Gastroesophageal sphincter (tissue), 4 donors: ENCODE measurements at places on chromosomes 3 and 15. TPM values are rescaled to one million over a fixed set of nuclear protein-coding genes. Genes with fewer than 3 reads are reported as not detected.
A peak's percentile ranks its signal among the peaks of the same experiment; 100 is the strongest.

CIDEC gene
- not detected for total RNA-seq

MCF2L2 gene
- total RNA-seq, result 4.0 TPM

SLC6A6 gene
- total RNA-seq, result 37.6 TPM

NR1I2 gene
- total RNA-seq, result not detected

TOMM70 gene
- total RNA-seq, result 59.4 TPM

IMPG2 gene
- 0.81 TPM for total RNA-seq

BSN gene
- total RNA-seq, result 0.67 TPM

ZNF717 gene
- 8.6 TPM for total RNA-seq

CHDH gene
- total RNA-seq, result 13.1 TPM

MAGI1 gene
- 27.7 TPM for total RNA-seq

- no peak overlapping the region for H3K4me3 ChIP-seq
- no peak for ATAC-seq
- no peaks in the 10 kb centered on the region for H3K27me3 ChIP-seq
- H3K27ac ChIP-seq, result no peak overlapping the region
- H3K36me3 ChIP-seq, result no peaks in the 10 kb centered on the region
Observed at GRCh38 chr3:190178779-190179178, 58.1 kb upstream of the P3H2 start.

DNA sequence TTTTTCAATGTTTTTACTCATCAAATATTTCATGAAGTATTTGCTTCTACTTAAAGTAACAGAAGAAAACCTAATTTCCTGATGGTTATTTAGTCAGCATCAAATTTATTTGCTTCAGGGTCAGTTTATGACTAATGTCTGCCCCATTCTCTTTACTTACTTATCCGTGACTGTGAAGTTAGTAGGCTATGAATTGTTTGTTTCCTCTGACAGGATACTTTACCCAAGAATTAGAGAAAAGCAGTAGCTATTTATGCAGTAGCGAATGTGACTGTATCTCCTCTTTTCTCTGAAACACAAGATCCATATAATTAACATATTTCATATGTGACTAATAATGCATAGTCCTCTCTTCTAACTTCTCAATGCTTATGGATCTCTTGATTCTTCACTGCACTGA is 329.9 kb upstream of the ROBO1 start:
- no peaks in the 10 kb centered on the region for H3K36me3 ChIP-seq
- no peaks in the 10 kb centered on the region for H3K27me3 ChIP-seq
- no peak for ATAC-seq
- H3K4me1 ChIP-seq, result no peaks in the 10 kb centered on the region
- no peak overlapping the region for H3K4me3 ChIP-seq
- H3K27ac ChIP-seq, result no peak overlapping the region

GRCh38 chr15:85955501-85956391 is 123.9 kb upstream of the AGBL1 start:
- peaks cover 7% of the 10 kb centered on the region for H3K27me3 ChIP-seq
- no peaks in the 10 kb centered on the region for H3K36me3 ChIP-seq
- ATAC-seq, result no peak
- no peaks in the 10 kb centered on the region for H3K4me1 ChIP-seq
- no peak overlapping the region for H3K27ac ChIP-seq
- no peak overlapping the region for H3K4me3 ChIP-seq

- no peak within 1 kb of the TSS for H3K4me3 ChIP-seq
- ATAC-seq, result no peak
- H3K36me3 ChIP-seq, result no peaks in the 10 kb centered on the region
- no peak within 1 kb of the TSS for H3K27ac ChIP-seq
Observed at GRCh38 chr3:119173325-119173724, at the start of gene UPK1B. TSS of gene UPK1B (plus strand) at chr3:119173598. CDS start at chr3:119186742, 13,144 bp downstream.

- H3K4me3 ChIP-seq, result no peak overlapping the region
- H3K27me3 ChIP-seq, result no peaks in the 10 kb centered on the region
Observed at GRCh38 chr3:189584645-189585044, 46.5 kb upstream of the TP63 start.

- no peaks in the 10 kb centered on the region for H3K27me3 ChIP-seq
- no peak overlapping the region for H3K27ac ChIP-seq
- no peak for ATAC-seq
- H3K36me3 ChIP-seq, result no peaks in the 10 kb centered on the region
- H3K4me1 ChIP-seq, result no peaks in the 10 kb centered on the region
Observed at GRCh38 chr15:80662129-80662528, 33.0 kb upstream of the ABHD17C start.

- peaks cover 8% of the 10 kb centered on the region for H3K4me1 ChIP-seq
- ATAC-seq, result no peak
- H3K4me3 ChIP-seq, result no peak overlapping the region
- no peaks in the 10 kb centered on the region for H3K27me3 ChIP-seq
- H3K36me3 ChIP-seq, result no peaks in the 10 kb centered on the region
- H3K27ac ChIP-seq, result no peak overlapping the region
Observed at GRCh38 chr15:38539008-38539343, 25.6 kb downstream of the RASGRP1 start.

- no peak overlapping the region for H3K4me3 ChIP-seq
- H3K36me3 ChIP-seq, result peaks cover 6% of the 10 kb centered on the region
- H3K27ac ChIP-seq, result no peak overlapping the region
- peaks cover 36% of the 10 kb centered on the region for H3K4me1 ChIP-seq
Observed at GRCh38 chr3:121730940-121731687, 18.4 kb downstream of the GOLGB1 start.

GRCh38 chr3:67883766-67884165 is 229.4 kb upstream of the SUCLG2 start:
- H3K4me1 ChIP-seq, result no peaks in the 10 kb centered on the region
- no peaks in the 10 kb centered on the region for H3K36me3 ChIP-seq
- H3K4me3 ChIP-seq, result no peak overlapping the region

GRCh38 chr15:85810075-85810474 is 15.3 kb upstream of the KLHL25 start:
- H3K36me3 ChIP-seq, result no peaks in the 10 kb centered on the region
- no peak overlapping the region for H3K27ac ChIP-seq
- H3K27me3 ChIP-seq, result no peaks in the 10 kb centered on the region
- no peak for ATAC-seq

DNA sequence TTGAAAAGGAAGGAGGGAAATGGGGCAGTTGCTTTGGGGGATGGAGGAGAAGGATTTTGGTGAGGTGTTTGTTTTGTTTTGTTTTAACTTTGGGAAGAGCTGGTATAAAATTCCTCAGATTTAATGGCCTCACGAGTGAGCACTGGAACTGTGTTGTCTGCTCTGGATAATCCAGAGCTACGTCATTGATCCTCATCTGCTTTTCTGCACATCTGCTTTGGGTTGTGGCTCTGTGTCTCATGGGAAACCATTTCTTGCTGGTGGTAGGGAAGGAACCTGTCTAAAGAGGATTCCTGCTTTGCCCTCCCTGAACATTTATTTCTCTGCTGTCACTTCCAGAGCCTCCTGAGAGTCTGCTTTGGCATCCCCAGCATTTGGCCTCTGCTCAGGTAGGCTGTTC is 3.1 kb downstream of the SNRK start:
- ATAC-seq, result no peak
- peaks cover 20% of the 10 kb centered on the region for H3K4me1 ChIP-seq
- H3K4me3 ChIP-seq, result peak overlapping the region; percentile 56
- no peaks in the 10 kb centered on the region for H3K27me3 ChIP-seq

DNA sequence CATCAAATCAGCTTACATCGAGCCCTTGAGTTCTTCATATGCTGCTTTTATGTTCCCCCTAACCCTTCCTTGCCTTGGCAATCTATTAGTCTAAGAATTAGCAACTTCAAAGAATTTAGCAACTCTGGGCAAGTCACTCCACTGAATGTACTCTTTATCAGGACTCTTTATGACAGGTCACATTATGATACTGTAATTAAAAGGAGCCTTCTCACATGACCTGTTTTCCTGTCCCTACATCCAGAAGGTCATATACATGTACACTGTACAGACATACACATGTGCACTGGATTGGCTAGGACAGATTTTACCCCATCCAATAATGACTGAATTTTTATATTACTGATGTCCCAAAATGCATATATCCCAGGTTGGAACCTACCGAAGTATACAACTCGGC is 463.1 kb downstream of the SHQ1 start:
- ATAC-seq, result no peak
- peaks cover 34% of the 10 kb centered on the region for H3K4me1 ChIP-seq
- H3K27me3 ChIP-seq, result no peaks in the 10 kb centered on the region
- H3K36me3 ChIP-seq, result no peaks in the 10 kb centered on the region

GRCh38 chr3:4633078-4634004 is 140.2 kb downstream of the ITPR1 start:
- peaks cover 19% of the 10 kb centered on the region for H3K36me3 ChIP-seq
- no peak overlapping the region for H3K27ac ChIP-seq
- no peaks in the 10 kb centered on the region for H3K4me1 ChIP-seq
- no peaks in the 10 kb centered on the region for H3K27me3 ChIP-seq
- ATAC-seq, result peak; percentile 34

DNA sequence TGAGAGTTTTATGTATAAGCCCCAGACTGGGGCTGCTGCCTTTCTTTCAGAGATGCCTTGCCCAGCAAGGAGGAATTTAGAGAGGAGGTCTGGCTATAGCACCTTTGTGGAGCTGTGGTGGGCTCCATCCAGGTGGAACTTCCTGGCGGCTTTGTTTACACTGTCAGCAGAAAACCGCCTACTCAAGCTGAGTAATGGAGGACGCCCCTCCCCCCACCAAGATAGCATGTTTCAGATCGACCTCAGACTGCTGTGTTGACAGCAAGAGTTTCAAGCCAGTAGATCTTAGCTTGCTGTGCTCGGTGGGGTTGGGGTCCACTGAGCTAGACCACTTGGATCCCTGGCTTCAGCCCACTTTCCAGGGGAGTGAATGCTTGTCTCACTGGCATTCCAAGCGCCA is 155.6 kb downstream of the STXBP5L start:
- H3K27ac ChIP-seq, result no peak overlapping the region
- no peak overlapping the region for H3K4me3 ChIP-seq
- H3K27me3 ChIP-seq, result no peaks in the 10 kb centered on the region
- no peaks in the 10 kb centered on the region for H3K36me3 ChIP-seq

DNA sequence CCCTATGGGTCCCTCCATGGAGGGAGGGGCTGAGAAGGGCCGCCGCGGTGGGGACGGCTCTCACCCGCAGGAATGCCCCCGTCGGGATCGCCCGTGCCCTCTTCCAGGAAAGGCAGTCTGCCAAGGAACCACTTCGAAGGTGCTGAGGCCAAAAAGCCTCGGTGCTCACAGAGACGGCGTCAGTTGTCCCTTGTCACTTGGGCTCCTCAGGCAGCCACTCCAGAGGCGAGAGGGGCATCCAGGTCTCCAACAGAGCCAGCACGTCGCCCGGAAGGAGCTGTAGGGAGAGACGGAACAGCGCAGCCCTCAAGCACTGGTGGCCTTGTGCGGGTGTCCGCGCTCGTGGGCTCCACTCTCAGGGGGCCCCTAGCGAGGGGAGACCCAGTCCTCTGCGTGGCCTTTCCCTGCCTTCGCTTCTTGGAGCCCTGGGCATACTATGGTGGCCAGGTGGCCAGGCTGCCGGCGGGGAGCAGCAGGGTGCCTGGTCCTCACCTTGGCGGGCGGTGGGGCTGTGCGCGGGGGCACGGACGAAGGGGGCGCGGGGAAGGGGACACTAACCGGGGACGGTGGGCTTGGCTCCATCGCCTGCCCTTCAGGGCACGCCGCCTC is 994 bp downstream of the MESP1 start:
- no peaks in the 10 kb centered on the region for H3K4me1 ChIP-seq
- ATAC-seq, result peak; percentile 16
- no peaks in the 10 kb centered on the region for H3K36me3 ChIP-seq
- peaks cover 3% of the 10 kb centered on the region for H3K27me3 ChIP-seq
- peak overlapping the region; percentile 82 for H3K27ac ChIP-seq
- peak overlapping the region; percentile 60 for H3K4me3 ChIP-seq

GRCh38 chr3:35648347-35648746 is 9.0 kb downstream of the ARPP21 start:
- no peaks in the 10 kb centered on the region for H3K36me3 ChIP-seq
- H3K4me3 ChIP-seq, result no peak overlapping the region
- no peaks in the 10 kb centered on the region for H3K27me3 ChIP-seq

GRCh38 chr3:187985647-187986046 is 168.3 kb upstream of the LPP start:
- H3K27me3 ChIP-seq, result no peaks in the 10 kb centered on the region
- no peaks in the 10 kb centered on the region for H3K4me1 ChIP-seq
- no peak overlapping the region for H3K27ac ChIP-seq
- ATAC-seq, result no peak
- no peaks in the 10 kb centered on the region for H3K36me3 ChIP-seq

DNA sequence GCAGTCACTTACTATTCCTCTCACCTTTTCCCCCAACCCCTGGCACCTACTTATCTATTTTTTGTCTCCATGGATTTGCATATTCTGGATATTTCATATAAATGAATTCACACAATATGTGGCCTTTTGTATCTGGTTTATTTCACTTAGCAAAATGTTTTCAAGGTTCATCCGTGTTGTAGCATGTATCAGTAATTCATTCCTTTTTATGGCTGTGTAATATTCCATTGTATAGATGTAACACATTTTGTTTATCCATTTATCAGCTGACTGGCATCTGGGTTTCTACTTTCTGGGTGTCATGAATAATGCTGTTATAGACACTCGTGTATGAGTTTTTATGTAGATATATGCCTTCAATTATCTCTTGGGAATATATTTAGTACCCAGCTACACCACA is 5.8 kb downstream of the MNS1 start:
- no peaks in the 10 kb centered on the region for H3K4me1 ChIP-seq
- no peak for ATAC-seq
- no peaks in the 10 kb centered on the region for H3K27me3 ChIP-seq
- H3K27ac ChIP-seq, result no peak overlapping the region
- no peaks in the 10 kb centered on the region for H3K36me3 ChIP-seq
- H3K4me3 ChIP-seq, result no peak overlapping the region

- H3K4me1 ChIP-seq, result no peaks in the 10 kb centered on the region
- ATAC-seq, result no peak
Observed at GRCh38 chr3:126573492-126574117, 14.9 kb upstream of the C3orf22 start.

DNA sequence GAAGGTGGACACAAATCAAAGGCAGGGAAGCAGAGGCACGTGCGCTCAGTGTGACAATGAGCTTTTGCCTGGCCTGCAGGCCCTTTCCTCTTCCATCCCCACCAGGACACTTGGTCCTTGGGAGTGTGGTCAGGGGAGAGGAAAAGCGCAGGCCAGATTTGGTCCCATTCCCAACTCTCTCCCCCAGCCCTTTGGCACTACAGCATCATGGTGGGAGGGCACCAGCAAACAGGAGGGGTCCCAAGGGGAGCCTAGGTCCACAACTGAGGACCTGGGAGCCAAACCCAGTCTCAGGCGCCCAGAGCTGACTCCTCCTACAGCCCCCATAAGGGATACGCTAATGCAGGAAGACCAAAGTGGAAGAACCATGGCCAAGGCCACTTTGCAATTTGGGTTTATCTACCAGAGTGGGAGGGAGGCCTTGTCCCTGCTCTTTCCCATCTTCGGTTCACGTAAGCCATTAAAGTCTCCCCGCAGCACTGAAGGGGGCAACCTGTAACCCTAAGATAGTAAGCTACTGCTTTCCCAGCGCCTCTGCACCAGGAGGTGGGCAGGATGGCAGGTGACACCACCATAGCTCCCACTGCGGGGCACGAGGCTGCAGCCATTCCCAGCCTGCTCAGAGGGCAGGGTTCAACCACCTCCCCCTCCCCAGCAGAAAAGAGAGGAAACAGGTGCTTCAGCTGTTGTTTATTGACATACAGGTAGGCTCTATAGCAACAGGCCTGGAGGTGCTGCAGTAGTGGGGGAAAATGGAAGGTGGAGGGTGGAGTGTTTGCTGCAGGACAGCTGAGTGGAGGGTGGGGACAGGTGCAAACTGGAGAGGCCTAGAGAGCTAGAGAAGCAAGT is 993 bp upstream of the GRAMD2A start:
- no peaks in the 10 kb centered on the region for H3K4me1 ChIP-seq
- peaks cover 53% of the 10 kb centered on the region for H3K36me3 ChIP-seq
- H3K27ac ChIP-seq, result no peak overlapping the region
- H3K4me3 ChIP-seq, result no peak overlapping the region
- no peak for ATAC-seq

GRCh38 chr3:159604151-159604581 is 384.5 kb upstream of the IL12A start:
- ATAC-seq, result no peak
- H3K27me3 ChIP-seq, result peaks cover 5% of the 10 kb centered on the region
- no peaks in the 10 kb centered on the region for H3K4me1 ChIP-seq
- no peaks in the 10 kb centered on the region for H3K36me3 ChIP-seq
- H3K27ac ChIP-seq, result no peak overlapping the region
